ENCODE measurements at places on chromosomes 1 and 21.

DNA sequence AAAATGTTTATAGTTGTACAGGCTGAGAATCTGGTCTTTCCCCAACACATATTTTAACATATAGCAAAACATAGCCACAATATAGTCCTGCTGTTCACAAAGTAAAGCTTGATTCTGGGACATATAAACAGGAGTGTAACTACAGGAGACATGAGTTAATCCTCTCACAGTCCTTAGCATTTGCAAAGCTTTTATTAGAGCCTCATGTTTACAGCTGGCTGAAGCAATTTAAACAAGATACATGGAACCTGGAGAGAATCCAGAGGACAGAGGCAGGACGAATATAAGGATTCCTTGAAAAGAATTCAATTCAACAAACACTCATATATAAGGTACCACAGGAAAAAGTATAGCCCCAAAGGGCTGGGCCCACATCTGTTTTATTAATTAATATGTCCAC is 163.4 kb downstream of the ADGRL4 start:
- H3K4me1 ChIP-seq: peaks cover 23% of the 10 kb centered on the region
- peak; percentile 12 for DNase-seq
- H3K27ac ChIP-seq: no peak overlapping the region
- H3K27me3 ChIP-seq: no peaks in the 10 kb centered on the region
- H3K36me3 ChIP-seq: no peaks in the 10 kb centered on the region

DNA sequence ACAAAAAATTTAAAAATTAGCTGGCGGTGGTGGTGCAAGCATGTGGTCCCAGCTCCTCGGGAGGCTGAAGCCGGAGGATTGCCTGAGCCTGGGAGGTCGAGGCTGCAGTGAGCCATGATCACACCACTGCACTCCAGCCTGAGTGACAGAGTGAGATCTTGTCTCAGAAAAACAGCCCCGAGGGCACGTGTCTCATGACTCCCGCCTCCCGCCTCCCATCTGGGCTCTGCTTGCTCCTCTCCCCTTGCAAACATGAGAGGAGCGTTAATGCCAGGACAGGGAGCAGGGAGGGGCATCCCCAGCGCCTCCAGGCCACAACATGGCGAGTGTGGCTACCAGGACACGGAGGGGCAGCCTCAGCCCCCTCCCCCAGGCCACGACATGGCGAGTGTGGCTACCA is 28.3 kb downstream of the FAAP20 start:
- H3K4me3 ChIP-seq: no peak overlapping the region
- no peak for DNase-seq
- no peak overlapping the region for H3K27ac ChIP-seq

DNA sequence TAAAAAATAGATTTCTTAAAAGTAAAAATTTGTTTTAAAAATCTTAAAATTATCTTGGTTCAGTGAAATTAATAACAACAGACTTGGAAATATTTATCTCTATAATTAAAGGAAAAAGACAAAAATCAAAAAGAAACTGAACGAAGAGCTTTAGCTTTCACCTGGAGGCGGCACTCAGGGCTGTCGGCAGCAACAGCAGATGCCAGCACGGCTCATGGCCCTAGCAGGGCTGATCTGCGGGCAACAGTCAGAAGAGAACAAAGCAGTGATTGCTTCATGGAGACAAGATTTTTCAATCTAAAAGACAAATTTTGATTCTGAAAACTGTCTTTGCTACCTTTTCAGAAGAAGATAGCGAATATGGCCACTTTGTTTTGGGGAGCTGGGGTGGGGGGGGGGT is 22.6 kb downstream of the UBE2G2 start:
- H3K4me1 ChIP-seq: peaks cover 29% of the 10 kb centered on the region
- H3K4me3 ChIP-seq: no peak overlapping the region
- no peaks in the 10 kb centered on the region for H3K27me3 ChIP-seq
- H3K27ac ChIP-seq: peak overlapping the region; percentile 64
- peaks cover 53% of the 10 kb centered on the region for H3K36me3 ChIP-seq
- no peak for DNase-seq

DNA sequence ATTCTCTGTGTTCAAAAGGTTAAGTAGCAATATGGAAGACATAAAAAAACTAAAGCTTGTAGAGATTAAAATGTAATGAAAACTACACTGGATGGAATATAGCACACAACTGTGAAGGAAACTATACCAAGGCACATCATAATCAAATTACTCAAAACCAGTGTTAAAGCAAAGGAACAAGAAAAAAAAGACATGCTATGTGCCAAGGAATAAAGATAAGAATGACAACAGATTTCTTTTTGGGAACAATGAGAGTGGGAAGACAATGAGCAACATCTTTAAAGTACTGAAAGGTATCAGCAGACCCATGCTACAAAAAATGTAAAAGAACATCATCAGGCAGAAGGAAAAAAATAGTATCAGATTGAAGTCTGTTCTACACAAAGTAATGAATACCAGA is 157.8 kb downstream of the VPS13D start:
- peaks cover 37% of the 10 kb centered on the region for H3K36me3 ChIP-seq
- no peak overlapping the region for H3K4me3 ChIP-seq
- H3K4me1 ChIP-seq: no peaks in the 10 kb centered on the region

GRCh38 chr1:6352138-6352563 is 41.4 kb downstream of the ACOT7 start:
- H3K4me1 ChIP-seq: no peaks in the 10 kb centered on the region
- no peaks in the 10 kb centered on the region for H3K27me3 ChIP-seq
- no peak overlapping the region for H3K4me3 ChIP-seq
- no peak overlapping the region for H3K27ac ChIP-seq

DNA sequence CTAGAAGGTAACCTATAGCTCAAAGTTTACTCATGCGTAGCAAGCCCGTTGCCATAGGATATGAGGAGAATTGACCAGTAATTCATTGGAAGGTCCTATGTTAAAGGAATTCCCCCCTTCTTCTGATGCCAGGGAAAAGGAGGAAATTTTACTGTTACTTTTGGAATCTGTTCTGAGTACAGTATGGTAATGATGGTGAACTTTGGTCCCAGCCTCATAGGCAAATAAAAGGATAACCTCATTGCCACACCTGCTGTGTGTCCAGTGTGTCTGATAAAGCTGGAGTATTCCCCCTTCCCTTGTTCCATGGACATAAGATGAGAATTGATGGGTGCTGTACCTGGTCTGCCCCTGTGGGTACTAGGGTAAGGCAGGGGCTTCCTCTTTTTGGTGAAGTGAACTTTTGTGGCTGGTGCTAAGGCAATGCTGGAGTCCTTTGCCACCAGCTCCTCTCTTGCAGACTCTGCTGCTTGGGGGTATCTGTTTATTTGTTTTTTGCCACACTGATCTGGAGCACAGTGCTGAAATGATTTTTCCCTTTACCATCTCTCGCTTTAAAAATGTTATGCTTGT is 22.2 kb downstream of the MPZ start:
- no peak overlapping the region for H3K27ac ChIP-seq
- no peak for DNase-seq
- no peaks in the 10 kb centered on the region for H3K4me1 ChIP-seq

- DNase-seq: no peak
- no peak overlapping the region for H3K27ac ChIP-seq
- H3K4me1 ChIP-seq: peaks cover 15% of the 10 kb centered on the region
- H3K27me3 ChIP-seq: no peaks in the 10 kb centered on the region
- no peaks in the 10 kb centered on the region for H3K36me3 ChIP-seq
Measured at GRCh38 chr1:210374600-210374953, 45.9 kb downstream of the HHAT start.

GRCh38 chr1:25008192-25008485 is 78.1 kb upstream of the RUNX3 start:
- DNase-seq: no peak
- H3K4me1 ChIP-seq: no peaks in the 10 kb centered on the region
- no peaks in the 10 kb centered on the region for H3K27me3 ChIP-seq
- no peak overlapping the region for H3K27ac ChIP-seq
- H3K4me3 ChIP-seq: no peak overlapping the region
